Immature natural killer cell (primary cell): ENCODE measurements at places on chromosomes 2 and 18. TPM values are rescaled to one million over a fixed set of nuclear protein-coding genes. Genes with fewer than 3 reads are reported as not detected.

Gene LRRC30
- polyA plus RNA-seq, result not detected

Gene CMPK2
- polyA plus RNA-seq, result 10.9 TPM

GRCh38 chr2:112185131-112185530 lies 46.9 kb downstream of the FBLN7 start:
- no peak overlapping the region for H3K4me3 ChIP-seq
- peaks cover 11% of the 10 kb centered on the region for H3K27me3 ChIP-seq
- no peak for DNase-seq
- H3K4me1 ChIP-seq, result peaks cover 12% of the 10 kb centered on the region
- H3K27ac ChIP-seq, result no peak overlapping the region

- no peak for DNase-seq
- H3K27ac ChIP-seq, result no peak overlapping the region
- no peaks in the 10 kb centered on the region for H3K4me1 ChIP-seq
- no peaks in the 10 kb centered on the region for H3K27me3 ChIP-seq
Observed at GRCh38 chr2:28578774-28579173, 82.9 kb downstream of the PLB1 start.
